ENCODE measurements at places on chromosomes 7 and 10.
A peak's percentile ranks its signal among the peaks of the same experiment; 100 is the strongest.

- DNase-seq: no peak
Observed at GRCh38 chr7:99024066-99024465, 119.8 kb downstream of the SMURF1 start.

GRCh38 chr7:114765331-114766040 lies 156.4 kb upstream of the MDFIC start:
- DNase-seq: no peak

DNA sequence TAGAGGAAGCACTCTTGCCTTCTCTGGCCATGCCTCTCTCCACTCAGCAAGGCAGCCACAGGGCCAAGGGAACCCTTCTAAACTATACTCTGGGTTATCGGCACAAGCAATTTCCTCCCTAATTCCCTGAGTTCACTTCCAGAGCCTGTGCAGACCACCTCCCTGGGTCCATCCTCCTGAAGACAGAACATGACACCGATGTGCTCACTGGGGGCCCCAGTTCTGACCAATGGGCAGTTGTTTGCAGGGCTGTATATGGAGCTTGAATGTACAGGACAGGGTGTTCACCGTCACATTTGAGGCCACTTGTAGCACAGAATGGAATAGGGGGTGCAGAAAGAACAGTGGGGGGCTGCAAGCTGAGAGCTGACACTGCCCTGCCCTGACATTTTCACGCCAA lies 77.7 kb downstream of the TFEC start:
- DNase-seq: no peak

DNA sequence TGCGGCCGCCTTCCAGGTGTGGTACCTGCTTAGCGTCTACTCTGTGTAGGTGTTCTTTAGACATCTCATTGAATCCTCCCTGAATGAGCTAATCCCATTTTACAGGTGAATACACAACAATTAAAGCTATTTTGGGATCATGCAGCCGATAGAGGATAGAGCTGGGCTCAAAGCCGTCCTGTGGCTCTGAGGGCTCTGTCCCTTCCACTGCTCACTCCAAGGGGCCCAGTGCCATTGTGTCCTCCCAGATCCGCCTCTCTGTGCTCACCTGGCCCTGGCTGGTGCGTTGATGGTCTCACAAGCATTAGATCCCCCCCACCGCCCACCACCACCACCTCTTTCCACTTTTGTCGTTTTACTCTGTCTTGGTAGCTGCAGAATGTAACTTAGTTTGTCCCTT lies 13.1 kb downstream of the NPTX2 start:
- DNase-seq: no peak

DNA sequence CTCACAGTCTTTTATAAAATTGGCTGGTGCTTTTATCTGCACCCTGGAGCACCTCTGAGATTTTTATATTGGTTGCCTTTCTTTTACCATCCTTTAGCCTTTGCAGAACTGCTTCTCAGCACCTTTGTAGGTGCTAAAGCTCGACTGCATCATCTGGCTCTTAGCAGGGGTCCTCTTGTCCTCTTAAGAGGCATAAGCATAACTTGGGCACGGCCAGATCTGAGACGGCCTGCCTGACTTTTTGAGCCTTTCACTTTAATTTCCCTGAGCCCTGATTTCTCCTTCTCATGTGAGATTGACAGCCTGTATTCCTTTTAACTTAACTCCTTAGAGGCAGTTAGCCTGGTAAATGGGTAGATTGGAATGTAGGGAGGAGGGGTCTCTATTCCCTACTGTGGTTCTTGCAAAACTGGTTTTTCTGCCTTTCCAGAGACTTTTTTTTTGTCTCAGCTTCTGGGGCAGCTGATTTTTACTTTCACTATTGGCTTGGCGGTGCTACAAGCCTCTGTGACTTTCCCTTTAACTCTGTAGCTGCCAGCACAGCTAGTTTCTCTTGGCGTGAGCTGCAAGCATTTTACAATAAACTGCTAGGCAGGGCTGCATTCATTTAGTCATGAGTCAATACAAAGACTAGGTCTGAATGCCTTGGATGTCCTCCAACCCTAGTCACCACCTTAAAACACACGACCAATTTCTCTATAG lies 24.0 kb downstream of the ZPBP start:
- DNase-seq: no peak

GRCh38 chr10:110810625-110811024 lies 61.1 kb upstream of the PDCD4 start:
- DNase-seq: no peak

DNA sequence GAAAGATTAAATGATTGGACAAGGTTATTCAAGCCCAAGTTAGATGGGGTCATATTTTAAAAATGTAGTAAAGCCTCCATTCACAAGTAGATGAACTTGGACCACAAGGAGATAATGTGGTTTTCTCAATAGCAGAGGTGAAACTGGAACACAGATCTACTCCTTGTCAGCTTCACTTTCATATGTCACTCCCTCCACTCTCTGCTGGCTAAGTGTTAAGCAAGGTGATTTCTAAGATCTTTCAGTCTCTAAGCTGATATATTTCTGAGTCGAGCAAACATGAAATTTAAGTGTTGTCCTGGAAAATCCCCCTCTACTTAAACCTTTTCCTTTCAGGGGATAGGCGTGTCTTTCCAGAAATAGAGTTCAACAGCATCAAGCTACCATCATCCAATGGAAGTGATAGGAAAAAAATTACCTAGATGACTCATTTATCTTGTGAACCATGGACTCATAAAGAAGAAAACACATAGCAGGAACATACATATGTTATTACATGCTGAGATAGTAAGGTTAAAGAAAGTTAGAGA lies 275.0 kb downstream of the PTEN start:
- DNase-seq: no peak

GRCh38 chr7:134804854-134805253 lies 25.4 kb downstream of the CALD1 start:
- DNase-seq: no peak

DNA sequence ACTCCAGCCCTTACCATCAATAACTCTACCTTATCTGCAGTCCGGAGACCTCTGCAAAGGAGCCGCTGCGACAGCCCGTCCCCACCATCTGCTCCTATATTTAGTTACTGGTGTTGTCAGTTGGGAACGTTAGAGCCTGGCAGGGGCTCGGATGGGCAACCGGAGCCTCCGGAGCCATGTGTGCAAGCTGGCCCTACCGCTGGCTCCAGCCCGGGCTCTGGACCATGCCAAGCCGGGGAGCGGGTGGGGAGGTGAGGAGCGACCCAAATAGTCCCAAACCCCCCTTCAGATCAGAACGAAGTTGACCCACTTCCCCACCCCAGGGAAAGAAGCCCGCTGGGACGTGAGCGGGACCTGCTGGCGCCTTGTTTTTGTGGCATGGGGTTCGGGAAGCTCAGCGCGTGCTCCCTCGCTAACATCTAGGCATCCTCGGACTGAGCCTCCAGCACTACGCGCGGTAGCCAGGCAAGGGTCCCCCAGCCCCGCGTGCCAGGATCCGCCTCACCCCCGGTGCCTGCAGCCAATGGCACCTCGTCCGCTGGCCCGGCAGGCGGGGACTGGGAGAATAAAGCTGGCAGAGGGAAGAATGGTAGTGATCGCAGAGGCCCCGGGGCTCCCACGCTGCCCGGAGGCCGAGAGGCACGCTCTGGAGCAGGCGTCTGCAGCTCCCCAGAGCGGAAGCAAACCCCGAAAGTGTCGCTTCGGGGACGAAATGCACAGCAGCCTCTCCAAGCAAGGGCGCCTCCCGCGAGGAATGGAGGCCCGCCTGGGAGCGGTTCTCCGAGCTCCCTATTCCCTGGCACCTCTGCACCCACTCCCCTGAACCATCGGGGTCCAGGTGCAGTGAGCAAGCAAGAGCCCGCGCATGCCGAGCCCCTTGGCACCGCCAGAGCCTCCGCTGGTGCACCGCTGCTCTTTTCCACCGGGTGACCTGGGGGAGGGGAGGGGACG lies 679 bp downstream of the LRRC20 start:
- DNase-seq: peak; percentile 40

DNA sequence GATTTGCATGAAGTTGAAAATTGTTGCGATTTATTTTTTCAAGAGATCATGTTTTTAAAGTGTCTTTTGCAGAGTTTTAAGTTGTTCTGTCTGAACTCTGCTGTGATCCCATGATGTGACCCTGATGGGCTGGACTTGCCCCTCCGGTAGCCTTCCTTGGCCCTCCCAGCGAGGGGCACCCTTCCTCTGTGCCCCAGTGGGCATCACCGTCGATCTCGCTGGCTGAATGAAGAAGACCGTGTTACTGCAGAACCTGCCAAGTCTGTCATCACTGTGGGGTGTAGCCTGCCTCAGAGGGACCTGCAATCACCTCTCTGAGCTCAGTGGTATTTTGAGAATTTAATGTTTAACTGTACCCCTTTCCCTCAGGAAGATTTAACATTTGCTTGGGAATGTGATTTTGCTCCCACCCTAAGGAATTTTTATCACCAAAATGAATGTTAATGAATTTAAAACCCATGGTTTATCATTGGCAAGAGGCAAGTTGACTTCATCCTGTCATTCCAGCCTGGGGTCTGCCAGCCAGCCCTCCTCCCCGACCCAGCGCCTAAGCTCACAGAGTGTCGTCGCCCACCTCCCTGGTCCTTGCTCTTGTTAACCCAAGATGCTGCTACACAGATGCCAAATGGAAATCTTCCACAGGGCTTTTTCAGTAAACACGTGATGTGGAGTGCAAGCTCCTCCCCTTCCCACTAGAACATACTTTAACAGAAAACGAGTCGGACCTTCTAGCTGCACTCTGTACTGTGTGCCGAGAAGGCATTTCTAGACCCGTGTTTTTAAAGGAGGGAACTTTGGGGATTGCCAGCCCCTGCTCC lies 115.4 kb downstream of the NT5C2 start:
- DNase-seq: no peak

DNA sequence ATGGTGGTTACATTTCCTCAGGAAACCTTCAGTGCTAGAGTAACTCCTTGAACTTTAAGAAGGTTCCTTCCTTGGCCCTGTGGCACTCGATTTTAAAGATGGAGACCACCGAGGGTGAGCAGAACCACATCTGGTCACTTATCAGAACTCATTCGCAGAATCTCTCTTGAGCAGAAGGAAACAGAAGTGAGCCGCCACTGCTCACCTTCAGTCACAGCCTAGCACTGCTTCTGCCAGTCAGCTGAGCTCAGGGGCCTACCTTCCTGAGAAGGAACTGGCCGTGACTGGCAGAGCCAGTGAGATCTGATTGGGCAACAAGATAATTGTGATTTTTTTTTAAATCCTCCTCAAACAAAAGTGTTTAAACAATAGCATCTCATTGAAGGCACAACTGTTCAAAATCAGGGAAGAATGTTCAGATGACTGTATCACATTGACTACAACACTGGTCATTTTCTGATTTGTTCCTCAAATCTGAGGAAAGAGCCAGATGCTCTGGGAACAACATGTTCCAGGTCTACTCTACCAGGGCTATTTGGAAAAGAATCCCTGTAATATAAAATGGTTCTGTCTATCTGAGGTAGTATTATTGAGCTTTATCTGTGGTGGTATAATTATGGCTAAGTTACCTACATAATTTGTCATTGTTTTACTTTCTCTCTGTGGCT lies 2.7 kb upstream of the SYPL1 start:
- DNase-seq: no peak

DNA sequence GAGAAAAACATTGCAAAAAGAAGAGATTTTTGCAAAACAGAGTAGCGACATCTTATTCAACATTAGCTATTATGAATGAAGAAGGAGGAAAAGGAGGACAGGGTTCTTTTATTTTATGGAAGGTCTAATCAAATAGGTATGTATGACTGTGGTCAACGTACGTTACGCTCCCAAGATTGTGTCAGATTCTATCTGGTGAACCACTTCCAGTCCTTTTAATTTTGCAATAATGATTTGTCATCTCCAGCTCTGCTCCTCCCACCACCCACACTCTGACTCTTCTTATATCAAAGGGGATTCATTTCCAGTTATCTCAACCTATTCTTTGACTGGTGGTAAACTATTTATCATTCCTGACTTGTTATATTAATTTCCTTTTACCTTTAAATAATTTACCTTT lies 259.9 kb downstream of the CACNA2D1 start:
- no peak for DNase-seq

DNA sequence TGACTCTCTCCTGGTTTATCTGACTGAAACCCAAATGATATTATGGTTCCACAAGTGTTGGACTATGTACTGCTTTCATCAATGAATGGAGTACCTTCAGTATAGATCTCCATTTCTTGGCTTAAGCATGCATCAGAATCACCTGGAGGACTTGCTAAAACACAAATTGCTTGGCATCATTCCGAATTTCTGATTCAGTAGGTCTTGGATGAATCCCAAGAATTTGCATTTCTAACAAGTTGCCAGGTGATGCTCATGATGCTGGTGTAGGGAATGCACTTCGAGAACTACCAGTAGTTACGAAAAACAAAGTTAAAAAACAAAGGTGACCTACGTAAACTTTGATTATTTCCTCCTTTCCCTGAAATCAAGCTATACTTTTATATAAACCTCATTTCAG lies 119.0 kb upstream of the FEZF1 start:
- DNase-seq: no peak

- peak; percentile 12 for DNase-seq
Observed at GRCh38 chr10:55629793-55630490, 731.1 kb downstream of the ZWINT start.

GRCh38 chr7:70376561-70377031 lies 755.3 kb upstream of the GALNT17 start:
- peak; percentile 84 for DNase-seq

GRCh38 chr10:51000164-51000563 lies 74.1 kb upstream of the PRKG1 start:
- DNase-seq: no peak

- no peak for DNase-seq
Observed at GRCh38 chr7:111647881-111648280, 85.6 kb upstream of the IMMP2L start.

DNA sequence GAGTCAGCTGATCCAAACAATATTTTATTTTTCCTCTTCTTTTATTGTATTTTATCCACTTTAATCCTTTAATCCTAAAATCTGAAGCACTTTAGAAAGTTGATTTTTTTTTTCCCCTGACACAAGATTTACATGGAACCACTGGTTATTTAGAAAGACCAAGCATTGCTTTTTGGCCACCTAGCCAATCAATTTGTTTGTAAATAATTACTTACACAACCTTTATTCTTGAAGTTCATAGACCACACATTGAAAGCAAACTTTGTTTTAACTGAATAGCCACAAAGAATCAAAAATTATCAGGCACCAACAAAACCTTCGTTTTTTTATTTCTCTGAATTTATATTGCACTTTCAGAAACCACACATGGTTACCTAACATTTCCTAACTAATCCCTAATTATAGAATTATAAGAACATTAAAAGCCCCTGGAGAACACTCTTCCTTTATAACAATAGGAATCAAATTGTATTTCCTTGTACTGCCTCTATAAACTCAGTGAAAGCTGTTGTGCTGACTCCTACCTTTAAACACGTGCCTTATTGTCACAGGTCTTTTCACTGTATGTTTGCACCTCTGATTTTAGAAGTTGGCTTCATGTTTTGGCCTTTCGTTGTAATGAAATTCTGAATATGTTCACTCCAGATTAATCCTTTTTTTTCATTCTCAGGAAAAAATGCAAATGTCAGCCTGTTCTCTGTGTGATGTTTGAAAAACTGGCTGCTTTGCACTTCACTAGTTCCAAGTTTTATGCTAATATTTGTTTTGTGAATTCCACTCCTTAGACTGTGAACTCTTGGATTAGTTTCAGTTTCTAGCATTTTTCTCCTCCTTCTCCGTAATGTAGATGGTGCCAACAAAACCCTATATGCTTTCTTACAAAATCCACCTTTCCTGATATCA lies 1511.9 kb downstream of the REEP3 start:
- DNase-seq: no peak

- DNase-seq: no peak
Observed at GRCh38 chr7:141671705-141672496, 30.1 kb downstream of the DENND11 start.
